Activated CD8-positive, alpha-beta memory T cell treated with anti-CD3 and anti-CD28 coated beads, Interleukin-2, amount 50 U/mL, for 48 hours (primary cell): ENCODE measurements at places on chromosomes 1 and 21.

- DNase-seq: no peak
These were observed 72.8 kb upstream of the ATP5PO start for GRCh38 chr21:33988237-33989017.

DNA sequence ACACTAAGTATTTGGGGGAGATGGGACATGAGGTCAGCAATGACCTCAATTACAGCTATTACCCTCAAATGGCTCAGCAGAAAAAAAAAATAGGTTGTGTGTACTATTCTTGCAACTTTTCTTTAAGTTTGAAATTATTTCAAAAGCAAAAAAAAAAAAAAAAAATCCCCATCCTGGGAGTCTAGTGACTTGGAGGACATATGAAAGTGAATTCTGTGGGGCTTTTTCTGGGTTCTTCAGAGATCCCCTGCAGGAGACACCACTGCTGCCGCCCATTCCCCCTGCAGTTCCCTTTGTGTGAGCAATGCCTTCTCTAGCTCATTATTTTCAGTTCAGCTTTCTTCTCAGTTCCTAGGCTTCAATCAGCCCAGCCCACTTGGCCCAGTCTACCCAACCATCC, 16.7 kb downstream of the HSD11B1 start:
- no peak for DNase-seq

DNA sequence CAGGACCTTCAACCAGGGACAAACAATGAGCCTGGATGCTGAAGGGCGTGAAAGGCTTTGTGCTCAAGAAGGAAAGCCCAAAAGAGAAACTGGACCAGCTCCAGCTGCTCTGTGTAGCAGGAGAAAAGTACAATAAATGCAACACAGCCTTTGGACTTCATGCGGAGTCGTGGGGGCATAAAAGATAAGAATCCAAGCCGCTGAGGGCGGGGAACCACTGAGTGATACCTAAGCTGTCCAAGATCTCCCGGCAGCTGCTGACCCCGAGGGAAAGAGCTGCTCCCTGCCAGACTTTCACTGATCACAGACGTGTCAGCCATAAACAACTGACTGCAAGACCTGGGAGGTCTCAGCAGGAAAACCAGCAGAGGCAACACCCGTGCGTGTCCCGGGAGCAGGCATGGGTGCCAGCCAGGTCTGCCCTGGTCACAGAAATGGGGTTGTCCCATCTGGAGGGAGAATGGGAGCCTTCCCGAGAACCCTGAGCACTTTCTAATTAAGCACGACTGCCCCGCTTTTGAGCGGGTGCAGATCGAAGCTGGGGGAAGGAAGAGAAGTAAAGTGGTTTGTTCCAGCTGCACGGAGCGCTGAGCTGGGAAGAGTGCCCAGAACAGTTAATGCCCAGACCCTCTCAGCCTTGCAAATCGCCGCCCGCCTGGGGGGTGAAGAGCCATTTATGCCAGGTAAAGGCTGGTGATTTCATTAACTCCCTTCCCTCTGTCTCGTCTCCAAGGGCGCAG, 68.3 kb upstream of the TARDBP start:
- DNase-seq: no peak

DNA sequence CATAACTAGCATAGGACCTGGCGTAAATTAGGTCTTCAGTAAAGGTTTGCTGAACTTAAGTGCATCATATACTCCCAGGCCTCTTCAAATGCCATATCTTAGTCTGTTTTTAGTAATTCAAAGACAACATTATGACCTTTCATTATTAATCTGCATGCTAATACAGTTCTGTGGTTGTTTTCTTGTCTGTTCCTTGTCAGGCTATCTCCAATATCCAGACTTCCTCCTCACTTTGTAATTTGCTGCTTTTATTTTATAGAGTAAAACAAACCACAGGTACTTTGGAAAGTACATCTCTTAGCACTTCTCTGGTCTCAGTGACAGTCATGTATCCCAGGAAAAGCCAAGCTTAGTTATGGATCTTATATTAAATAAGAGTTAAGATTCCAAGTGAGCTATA, 65.1 kb upstream of the BMP8A start:
- no peak for DNase-seq

- DNase-seq: no peak
These were observed 783 bp upstream of the FCMR start for GRCh38 chr1:206922524-206922923.
